ENCODE measurements at places on chromosomes 6 and 20.

GRCh38 chr6:138450445-138450844 is 46.4 kb downstream of the HEBP2 start:
- no peak for DNase-seq

- DNase-seq = no peak
Measured at GRCh38 chr6:153947808-153948447, 91.1 kb upstream of the OPRM1 start.

DNA sequence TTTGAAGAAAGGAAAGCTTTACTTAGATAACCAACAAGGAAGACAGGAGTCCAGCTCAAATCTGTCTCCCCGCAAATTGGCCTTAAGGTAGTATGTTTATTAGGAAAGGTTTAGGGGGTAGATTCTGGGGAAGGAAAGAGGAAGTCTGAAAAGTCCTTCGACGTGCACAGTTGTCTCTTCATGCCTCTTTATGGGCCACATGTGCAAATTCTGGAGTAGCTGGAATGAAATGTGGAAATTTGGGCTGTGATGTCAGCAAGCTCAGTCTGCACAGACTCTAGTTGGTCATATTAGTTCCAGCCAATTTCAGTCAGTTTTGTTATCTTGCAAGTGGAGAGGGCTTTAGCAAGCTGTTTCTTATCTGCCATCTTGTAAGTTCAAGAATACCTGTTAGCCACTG is 50.1 kb downstream of the NUP153 start:
- DNase-seq = no peak

GRCh38 chr6:91575032-91575431 is 988.2 kb upstream of the MAP3K7 start:
- no peak for DNase-seq

DNA sequence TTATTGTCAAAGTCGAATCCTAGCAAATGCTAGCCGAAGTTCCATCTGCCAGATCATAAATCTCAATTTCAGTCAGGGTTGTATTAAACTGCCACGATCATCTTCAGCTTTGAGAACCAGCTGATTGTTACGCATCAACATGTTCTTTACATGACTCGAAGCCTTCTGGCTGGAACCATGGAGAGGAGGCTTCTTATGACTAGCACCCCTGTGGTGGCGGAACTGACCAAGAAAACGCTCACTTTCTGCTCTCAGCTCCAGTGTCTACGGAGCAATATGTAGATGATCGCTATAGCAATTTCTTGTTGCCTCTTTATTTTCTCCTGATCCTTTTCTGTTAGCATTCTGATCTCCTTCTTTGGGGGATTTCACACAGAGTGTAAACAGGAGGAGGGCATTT is 479.4 kb upstream of the SLC35B3 start:
- DNase-seq = no peak

- DNase-seq = no peak
Measured at GRCh38 chr6:127514773-127515227, 4.3 kb downstream of the MTCL3 start.

GRCh38 chr6:49892280-49892679 is 25.9 kb upstream of the CRISP1 start:
- no peak for DNase-seq

GRCh38 chr20:8425016-8425415 is 292.9 kb downstream of the PLCB1 start:
- DNase-seq = no peak

DNA sequence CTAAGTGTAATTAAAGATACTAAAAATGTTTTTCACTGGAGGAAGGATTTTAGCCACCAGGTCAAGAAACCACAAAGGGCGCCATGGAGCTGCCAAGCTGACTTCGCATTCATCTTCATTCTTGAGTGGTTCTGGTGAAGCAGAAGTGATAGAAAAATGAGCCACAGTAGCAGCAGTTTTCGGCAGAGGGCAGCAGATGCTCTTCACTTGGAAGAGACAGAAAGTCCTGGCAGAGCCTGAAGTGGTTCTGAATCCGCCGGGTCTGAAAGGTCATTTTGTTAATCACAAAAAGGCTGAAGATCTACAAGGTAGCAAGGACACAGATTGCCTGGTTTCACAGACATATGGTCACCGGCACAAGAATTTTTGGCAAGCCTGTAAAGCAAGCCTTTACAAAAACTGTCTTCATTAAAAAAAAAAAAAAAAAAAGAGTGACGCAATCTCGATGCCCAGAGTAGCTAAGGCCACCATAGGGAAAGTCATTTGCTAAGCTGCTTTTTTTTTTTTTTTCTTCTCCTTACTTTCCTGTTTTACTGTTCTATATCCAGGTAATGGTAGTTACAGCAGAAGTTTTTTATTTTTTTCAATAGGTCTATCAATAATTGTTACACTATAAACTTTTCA is 345.1 kb upstream of the AGPAT4 start:
- DNase-seq = no peak

DNA sequence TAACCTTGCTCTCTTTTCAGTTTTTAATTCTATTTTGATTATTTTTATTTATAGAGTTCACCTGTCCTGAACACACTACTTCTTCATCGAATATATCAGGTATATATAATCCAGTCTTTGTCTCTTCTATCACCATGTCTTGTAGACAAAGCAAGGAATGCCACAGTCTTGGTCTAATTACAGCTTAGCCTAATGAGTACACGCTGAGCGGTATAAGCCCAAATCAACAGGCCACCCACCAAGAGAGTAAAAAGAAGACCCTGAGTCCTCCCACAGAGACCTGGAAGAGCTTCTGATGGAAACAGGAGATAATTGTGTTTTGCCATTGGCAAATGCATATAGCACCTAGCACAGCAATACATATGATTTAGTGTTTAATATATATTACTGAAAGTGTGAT is 68.7 kb upstream of the TCF21 start:
- DNase-seq = no peak

- no peak for DNase-seq
Measured at GRCh38 chr6:157980288-157981131, 1.2 kb upstream of the SYNJ2 start.

- no peak for DNase-seq
Measured at GRCh38 chr20:49306903-49307620, 29.2 kb upstream of the ZNFX1 start.

GRCh38 chr20:1657556-1658334 is at the start of gene SIRPG:
Gene SIRPG, minus strand, starts transcription at chr20:1657779. Its CDS starts 65 bp downstream, at chr20:1657714.
- DNase-seq = no peak

DNA sequence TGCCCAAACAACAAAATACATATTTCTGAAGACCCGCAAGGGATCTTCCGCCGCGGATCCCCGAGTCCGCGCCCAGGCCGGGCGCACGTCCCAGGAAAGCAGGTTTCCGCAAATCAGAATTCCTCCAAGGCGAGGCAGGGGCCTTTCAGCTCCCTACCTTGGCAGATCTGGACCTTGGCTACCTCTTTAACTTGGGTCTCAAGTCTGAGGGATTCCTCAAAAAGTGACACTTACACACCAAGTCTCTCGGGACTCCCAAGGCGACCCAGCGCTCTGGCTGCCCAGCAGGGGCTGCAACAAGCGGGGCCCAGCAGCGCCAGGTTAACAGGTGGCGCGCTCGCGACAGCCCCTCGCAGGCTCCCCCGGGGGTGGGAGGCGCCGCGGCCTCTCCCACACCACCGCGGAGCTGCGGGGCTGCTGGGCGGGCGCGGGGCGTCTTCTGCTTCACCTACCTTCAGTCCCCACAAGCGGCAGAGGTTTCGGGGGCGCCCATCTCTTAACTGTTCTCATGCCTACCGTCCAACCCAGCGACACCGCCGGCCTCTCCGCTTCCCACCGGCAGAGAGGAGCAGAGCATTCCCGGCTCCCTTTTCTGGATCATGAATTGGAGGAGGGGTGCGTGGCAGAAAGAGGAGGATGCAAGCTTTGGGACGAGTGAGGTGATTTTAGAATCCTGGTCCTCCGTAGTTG is 414 bp downstream of the SIM1 start:
- DNase-seq = no peak

GRCh38 chr20:61748376-61748775 is 317.3 kb downstream of the TAF4 start:
- no peak for DNase-seq

- no peak for DNase-seq
Measured at GRCh38 chr20:37454636-37455385, 66.2 kb upstream of the NNAT start.

DNA sequence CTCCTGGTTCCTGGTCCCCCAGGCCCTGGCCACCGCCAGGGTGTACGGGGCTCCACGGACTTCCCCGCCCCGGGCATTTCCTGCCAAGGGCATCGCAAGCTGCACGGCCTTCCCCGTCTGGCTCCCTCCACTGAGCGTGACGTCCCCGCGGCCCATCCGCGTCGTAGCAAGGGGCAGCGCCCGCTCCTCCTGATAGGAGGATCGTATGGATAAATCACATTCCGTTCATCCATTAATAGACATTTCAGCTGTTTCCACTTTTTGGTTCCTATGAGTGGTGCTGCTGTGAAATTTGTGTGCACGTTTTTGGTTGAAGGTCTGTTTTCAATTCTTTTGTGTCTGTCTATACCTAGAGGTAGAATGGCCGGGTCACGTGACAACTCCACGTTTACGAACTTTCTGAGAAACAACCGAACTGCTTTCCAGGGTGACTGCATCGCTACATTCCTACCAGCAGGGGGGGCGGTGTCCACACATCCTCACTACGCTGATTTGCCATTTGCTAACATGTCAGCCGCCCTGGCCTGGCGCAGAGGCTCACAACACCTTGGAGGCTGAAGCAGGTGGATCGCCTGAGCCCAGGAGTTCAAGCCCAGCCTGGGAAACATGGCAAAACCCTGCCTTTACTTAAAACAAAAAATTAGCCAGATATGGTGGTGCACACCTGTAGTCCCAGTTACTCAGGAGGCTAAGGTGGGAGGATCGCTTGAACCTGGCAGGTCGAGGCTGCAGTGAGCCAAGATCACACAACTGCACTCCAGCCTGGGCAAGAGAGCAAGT is 37.7 kb downstream of the KCNQ2 start:
- no peak for DNase-seq

DNA sequence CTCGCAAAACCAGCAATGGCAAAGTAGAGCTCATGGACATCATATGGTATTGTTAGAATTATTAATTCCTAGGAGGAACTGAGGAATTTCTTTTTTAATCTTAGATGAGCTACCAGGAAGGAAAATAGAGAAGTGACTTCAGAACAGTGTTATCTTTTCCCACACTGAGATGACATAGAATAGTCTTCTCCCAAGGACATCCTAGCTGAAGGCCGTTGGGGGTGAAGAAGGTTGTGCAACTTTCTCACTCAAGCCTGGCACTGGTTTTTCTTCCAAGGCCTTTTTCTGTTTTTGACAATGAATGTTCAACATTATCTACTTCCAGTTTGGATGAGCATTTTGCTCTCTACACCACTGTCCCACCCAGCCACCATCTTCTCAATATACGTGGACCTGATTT is 35.8 kb upstream of the MAS1 start:
- DNase-seq = no peak

GRCh38 chr6:64090352-64090751 is 454.8 kb downstream of the PHF3 start:
- DNase-seq = no peak

DNA sequence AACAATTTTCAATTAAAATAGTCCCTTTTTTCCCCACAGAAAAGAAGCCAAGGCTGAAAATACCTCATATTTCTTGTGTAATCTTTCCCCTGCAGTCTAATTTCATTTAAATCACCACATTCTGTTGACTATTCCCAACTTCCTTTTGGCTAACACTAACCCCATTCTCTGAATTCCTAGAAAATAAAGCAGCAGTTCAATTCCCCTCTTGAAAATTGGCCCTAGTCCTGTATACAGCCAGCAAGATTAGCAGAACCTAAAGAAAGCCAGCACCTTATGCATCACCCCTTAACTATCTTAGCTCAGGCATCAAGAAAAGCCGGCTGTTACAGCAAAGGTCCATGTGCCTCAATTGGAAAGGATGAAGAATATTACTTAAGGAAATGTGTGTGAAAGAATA is 69.7 kb downstream of the MDN1 start:
- no peak for DNase-seq

All from ovary (tissue), 10 donors.